ENCODE measurements at places on chromosomes 3 and 15. TPM values are rescaled to one million over a fixed set of nuclear protein-coding genes. Genes with fewer than 3 reads are reported as not detected.

GRCh38 chr3:29591579-29591978, 310.7 kb downstream of the RBMS3 start:
- DNase-seq: no peak

- no peak for DNase-seq
Measured at GRCh38 chr15:82739086-82739485, 29.4 kb upstream of the AP3B2 start.

DNA sequence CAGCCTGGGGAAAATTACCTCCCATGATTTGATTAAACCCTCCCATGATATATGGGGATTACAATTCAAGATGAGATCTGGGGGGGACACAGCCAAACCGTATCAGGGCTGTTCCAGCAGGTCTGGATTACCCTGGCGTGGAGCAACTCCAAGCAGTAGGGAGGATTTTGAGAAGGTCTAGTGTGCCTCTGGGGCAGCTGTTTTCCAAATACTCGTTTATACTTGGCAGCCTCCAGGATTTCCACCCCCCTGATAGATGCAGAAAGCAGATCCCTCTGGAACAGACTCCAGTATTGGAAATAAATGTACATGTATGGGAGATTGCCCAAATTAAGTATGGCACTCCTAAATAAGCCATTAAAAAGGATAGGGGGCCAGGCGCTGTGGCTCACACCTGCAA, 7.7 kb upstream of the IRAK2 start:
- DNase-seq: no peak

The PIERCE2 gene
- polyA plus RNA-seq: 5.8 TPM

DNA sequence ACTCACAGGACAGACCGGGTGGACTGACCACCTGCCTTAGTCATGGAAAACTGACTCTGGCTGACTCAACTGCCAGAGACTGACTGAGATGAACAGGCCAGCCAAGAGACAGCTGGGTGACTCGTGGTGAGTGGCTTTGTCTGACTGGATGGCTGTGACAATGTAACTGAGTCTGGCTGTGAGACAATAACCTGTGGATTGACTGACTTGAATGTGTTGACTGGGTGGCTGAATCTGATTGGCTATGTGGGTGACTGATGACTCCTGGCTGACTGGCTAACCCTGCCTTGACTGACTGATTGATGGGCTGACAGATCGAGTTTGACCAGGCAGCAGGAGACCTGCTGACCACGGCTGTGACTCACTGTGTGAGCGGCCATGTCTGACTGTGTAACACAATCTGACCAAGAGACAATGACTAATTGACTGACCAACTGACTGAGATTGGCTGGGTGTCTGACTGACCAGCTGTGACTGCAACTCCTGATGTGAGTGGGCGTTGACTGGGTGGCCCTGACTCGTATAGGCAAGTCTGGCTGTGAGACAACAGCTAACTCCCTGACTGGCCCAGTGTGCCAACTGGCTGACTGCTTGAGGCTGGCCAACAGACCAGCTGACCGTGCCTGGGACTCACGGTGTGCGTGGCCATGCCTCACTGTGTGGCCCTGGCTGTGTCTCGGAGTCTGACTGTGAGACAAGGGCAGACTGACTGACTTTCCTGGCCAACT, 509.1 kb downstream of the SHQ1 start:
- DNase-seq: no peak

GRCh38 chr3:127544192-127544802, 46.2 kb downstream of the TPRA1 start:
- peak; percentile 41 for DNase-seq

The DCBLD2 gene
- 65.5 TPM for polyA plus RNA-seq

All from renal pelvis (tissue), 12 donors.